ENCODE measurements at places on chromosomes 12 and 14. TPM values are rescaled to one million over a fixed set of nuclear protein-coding genes. Genes with fewer than 3 reads are reported as not detected.

The HHIPL1 gene
- 1.2 TPM for total RNA-seq

The MDGA2 gene
- 1.0 TPM for total RNA-seq

The KRT71 gene
- not detected for total RNA-seq

The GDF3 gene
- total RNA-seq: not detected

DNA sequence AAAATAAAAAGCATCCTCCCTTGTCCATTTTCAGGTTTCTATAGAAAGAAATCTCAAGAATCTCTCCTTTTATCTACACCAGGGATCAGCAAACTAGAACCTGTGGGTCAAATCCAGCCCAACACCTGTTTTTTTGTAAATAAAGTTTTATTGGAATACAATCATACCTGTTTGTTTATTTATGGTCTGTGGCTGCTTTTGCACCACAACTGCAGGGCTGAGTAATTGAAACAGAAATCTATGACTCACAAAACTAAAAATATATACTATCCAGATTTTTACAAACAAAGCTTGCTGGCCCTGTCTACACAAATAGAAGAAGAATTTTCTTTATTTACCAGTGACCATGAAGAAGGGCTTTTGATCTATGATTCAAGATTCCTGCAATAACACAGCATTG is 95.1 kb upstream of the COCH start:
- no peaks in the 10 kb centered on the region for H3K4me1 ChIP-seq
- H3K4me3 ChIP-seq: no peak overlapping the region
- no peaks in the 10 kb centered on the region for H3K36me3 ChIP-seq
- H3K27ac ChIP-seq: no peak overlapping the region

- DNase-seq: peak; percentile 71
- H3K4me1 ChIP-seq: peaks cover 7% of the 10 kb centered on the region
- H3K27me3 ChIP-seq: no peaks in the 10 kb centered on the region
- H3K4me3 ChIP-seq: no peak overlapping the region
Observed at GRCh38 chr14:35406506-35407305, 2.2 kb upstream of the NFKBIA start.

DNA sequence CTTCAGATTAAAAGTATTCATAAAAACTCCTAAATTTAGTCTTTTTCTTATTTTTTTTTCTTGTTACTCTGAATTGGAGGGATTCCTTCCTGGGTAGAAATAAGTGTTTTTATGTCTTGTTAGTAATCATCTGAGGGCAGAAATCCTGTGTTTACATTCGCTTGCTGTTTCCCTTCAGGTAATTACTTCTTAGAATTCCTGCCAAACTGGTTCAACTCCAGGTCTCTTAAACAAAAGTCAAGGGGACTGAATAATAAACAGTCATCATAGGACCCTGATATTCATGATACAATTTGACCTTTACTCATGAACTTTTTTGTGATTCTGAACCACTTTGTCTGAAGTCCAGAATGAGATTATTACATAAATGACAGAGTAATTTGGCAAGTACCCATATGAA is 843.9 kb downstream of the FLRT2 start:
- H3K36me3 ChIP-seq: no peaks in the 10 kb centered on the region
- no peak overlapping the region for H3K4me3 ChIP-seq
- no peaks in the 10 kb centered on the region for H3K4me1 ChIP-seq
- no peak overlapping the region for H3K27ac ChIP-seq
- H3K27me3 ChIP-seq: no peaks in the 10 kb centered on the region

DNA sequence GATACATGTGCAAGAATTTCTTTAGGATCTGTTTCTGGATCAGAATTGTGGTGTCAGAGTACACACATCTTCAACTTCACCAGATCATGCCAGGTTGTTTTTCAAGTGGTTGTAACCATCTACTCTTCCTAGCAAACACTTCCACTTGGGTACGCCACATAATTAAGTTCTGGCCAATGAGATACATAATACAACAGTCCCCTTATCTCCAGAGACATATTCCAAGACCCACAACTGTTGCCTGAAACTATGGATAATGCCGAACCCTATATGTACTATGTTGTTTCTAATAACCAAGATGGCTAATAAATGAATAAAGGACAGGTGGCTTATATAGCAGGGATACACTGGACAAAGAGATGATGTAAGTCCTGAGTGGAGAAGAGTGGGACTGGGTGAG is 2.5 kb upstream of the CHPT1 start:
- peaks cover 42% of the 10 kb centered on the region for H3K27me3 ChIP-seq
- H3K36me3 ChIP-seq: no peaks in the 10 kb centered on the region
- H3K4me3 ChIP-seq: no peak overlapping the region

- peaks cover 18% of the 10 kb centered on the region for H3K4me1 ChIP-seq
- no peaks in the 10 kb centered on the region for H3K27me3 ChIP-seq
- H3K36me3 ChIP-seq: no peaks in the 10 kb centered on the region
Observed at GRCh38 chr14:23119363-23120327, 590 bp upstream of the CEBPE start.

DNA sequence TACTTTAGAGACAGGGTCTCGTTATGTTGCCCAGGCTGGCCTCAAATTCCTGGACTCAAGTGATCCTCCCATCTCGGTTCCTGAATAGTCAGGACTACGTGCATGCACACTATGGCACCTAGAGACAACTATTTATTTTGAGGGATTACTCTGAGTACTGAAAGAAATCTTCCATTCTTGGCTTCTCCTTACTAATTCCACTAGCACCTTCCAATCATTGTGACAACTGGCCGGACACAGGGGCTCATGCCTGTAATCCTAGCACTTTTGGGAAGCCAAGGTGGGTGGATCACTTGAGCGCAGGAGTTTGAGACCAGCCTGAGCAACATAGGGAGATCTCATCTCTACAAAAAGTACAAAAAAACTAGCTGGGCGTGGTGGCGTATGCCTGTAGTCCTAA is 42.1 kb upstream of the MTERF2 start:
- peaks cover 3% of the 10 kb centered on the region for H3K4me1 ChIP-seq
- H3K4me3 ChIP-seq: no peak overlapping the region
- H3K27me3 ChIP-seq: no peaks in the 10 kb centered on the region
- H3K36me3 ChIP-seq: no peaks in the 10 kb centered on the region
- DNase-seq: no peak

- H3K36me3 ChIP-seq: no peaks in the 10 kb centered on the region
- H3K4me3 ChIP-seq: no peak overlapping the region
- peaks cover 99% of the 10 kb centered on the region for H3K27me3 ChIP-seq
- H3K4me1 ChIP-seq: no peaks in the 10 kb centered on the region
- no peak for DNase-seq
Observed at GRCh38 chr12:132178316-132178715, 34.1 kb downstream of the NOC4L start.

GRCh38 chr12:29176941-29177340 is 27.9 kb downstream of the FAR2 start:
- no peak overlapping the region for H3K4me3 ChIP-seq
- H3K36me3 ChIP-seq: no peaks in the 10 kb centered on the region
- H3K27me3 ChIP-seq: no peaks in the 10 kb centered on the region
- no peaks in the 10 kb centered on the region for H3K4me1 ChIP-seq
- H3K27ac ChIP-seq: no peak overlapping the region
- DNase-seq: no peak

DNA sequence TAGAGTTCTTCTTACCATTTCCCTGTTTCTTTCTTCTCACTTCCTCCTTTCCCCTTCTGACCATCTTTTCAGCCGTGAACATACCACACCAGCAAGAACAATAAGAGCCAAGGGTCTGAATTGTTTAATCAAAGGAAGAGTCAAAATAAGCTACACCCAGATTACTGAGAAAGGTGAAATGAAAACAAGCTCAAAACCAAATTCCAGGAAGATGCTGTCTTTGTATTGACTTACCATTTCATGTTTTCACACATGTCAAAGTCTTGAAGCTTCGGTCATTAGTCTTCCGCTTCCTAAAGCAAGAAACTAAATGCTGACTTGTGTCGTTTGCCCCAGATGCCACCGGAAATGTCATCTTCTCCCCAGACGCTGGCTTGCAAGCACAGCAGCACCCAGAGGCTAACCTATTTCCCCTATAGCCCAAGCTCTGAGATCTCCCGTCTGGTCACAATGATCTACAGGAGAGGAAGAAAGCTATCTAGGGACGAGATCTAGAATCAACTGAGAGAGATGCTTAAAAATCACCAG is 136.5 kb upstream of the AMIGO2 start:
- no peak for DNase-seq
- H3K4me3 ChIP-seq: no peak overlapping the region
- no peaks in the 10 kb centered on the region for H3K36me3 ChIP-seq
- H3K27ac ChIP-seq: no peak overlapping the region
- H3K27me3 ChIP-seq: no peaks in the 10 kb centered on the region

DNA sequence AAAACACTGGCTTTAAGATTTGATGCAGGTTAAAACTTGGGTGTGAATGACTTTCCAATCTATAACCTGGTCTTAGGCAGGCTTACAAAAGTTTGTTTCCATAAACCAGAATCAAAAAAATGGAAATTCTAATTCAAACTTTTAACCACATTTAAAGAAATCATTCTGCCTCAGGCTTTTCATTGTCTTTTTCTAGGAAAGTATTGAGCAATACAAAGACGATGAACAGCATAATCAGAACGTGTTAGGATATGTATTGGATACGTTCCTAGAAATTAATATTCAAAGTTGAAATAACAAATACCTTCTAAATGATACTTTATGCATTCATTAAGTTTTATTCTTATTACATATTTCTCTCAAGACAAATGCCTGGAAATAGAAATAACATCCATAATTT is 172.9 kb downstream of the CEP128 start:
- no peak overlapping the region for H3K27ac ChIP-seq
- H3K4me3 ChIP-seq: no peak overlapping the region
- H3K27me3 ChIP-seq: no peaks in the 10 kb centered on the region
- H3K36me3 ChIP-seq: no peaks in the 10 kb centered on the region
- no peaks in the 10 kb centered on the region for H3K4me1 ChIP-seq

DNA sequence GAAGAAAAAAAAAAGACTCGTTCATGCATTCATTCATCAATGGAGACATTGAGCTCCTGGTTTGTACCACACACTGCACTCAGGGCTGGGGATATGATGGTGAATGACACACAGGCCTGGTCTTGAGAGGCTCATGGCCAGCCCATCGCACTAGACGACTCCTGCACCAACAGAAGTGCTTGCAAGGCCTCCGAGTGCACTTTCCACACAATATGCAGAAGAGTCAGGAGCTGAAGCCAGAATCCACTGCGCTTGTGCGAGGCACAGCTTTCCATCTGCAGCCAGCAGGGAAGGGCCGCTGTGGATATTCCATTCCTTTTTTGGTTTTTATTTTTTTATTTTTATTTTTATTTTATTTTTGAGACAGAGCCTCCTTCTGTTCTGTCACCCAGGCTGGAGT is 192.4 kb downstream of the DICER1 start:
- no peak for DNase-seq
- no peak overlapping the region for H3K27ac ChIP-seq
- no peaks in the 10 kb centered on the region for H3K4me1 ChIP-seq
- H3K27me3 ChIP-seq: no peaks in the 10 kb centered on the region

- no peak overlapping the region for H3K27ac ChIP-seq
- no peak for DNase-seq
- H3K4me3 ChIP-seq: no peak overlapping the region
- no peaks in the 10 kb centered on the region for H3K36me3 ChIP-seq
- H3K4me1 ChIP-seq: peaks cover 10% of the 10 kb centered on the region
Observed at GRCh38 chr14:90378249-90378648, 18.6 kb upstream of the CALM1 start.

DNA sequence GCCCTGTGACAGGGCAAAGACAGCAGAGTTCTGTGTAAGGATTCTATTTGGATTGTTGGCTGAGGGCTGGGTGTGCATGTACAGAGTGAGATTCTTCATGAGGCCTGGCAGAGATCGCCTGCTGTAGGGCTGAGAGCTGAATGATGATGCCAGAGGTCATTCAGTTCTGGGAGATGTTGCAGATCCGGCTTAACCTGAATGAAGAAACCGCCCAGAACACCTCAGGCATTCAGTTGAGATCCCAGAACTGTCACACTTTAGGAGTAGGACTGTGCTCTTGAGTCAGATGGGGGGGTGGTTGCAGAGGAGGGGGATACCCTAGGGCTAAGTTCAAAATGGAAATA is 5.8 kb upstream of the EVL start:
- H3K27me3 ChIP-seq: no peaks in the 10 kb centered on the region
- H3K27ac ChIP-seq: no peak overlapping the region
- no peak overlapping the region for H3K4me3 ChIP-seq

DNA sequence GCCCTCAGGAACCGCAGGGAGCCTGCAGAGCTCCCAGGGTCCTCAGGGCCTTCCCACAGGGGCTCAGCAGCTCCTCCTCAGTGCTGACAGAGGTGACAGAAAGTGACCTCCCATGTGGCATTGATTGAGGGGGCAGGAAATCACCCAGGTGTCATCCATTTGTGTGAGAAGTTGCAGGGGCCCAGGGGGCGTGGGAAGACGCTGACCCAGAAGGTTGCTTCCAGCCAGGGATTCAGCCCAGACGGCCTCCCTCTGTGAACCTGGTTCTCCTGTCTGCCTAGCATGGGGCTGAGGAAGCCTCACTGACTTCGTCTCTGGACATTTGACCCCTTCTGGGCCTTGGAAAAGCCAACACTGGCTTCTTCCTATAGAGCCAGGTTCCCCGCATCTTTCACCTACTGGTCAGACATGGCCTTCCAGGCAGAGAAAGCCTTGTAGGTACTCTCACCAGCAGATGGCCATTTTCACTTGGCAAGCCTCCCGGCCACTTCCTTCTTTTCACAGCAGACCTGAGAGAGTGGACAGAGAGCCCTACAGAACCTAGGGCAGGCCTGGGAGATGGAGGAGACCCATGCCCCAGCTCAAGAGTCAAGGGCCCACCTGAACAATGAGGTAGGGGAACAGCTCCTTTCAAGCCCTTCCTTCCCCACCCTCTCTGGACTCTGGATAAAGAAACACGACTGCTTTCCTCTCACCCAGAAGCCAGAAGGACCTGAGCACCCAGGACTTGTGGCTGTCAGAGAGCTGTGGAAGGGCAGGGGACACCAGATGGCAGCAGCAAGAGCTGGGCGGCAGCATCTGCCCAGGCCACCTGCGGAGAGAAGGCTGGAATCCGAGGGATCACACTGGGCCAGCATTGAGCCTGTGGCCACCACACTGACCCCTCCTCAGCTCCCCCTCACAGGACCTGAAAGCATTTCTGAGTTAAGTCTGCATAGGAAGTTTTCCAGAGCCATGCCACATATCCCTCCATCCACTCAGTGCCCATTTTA is 377.8 kb downstream of the DPF3 start:
- no peaks in the 10 kb centered on the region for H3K27me3 ChIP-seq
- no peak for DNase-seq
- no peaks in the 10 kb centered on the region for H3K36me3 ChIP-seq

DNA sequence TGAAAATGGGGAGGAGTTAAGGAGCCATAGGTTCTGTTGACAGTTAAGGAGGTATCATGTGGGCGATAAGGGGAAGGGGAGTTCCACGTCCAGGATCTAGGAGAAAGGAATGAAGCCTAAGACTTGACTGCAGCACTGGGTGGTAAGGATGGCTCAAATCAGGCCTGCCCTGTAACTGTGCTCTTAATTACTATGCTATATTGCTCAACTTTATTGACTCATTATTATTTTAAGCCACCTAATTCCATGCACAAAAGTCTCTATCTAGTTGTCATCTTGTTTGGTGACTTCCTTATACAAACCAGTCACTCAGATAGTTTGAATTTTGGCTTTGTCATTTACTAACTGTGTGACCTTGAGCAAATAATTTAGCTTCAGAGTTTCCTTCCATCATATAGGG is 242.1 kb upstream of the ARHGAP5 start:
- no peaks in the 10 kb centered on the region for H3K36me3 ChIP-seq
- no peaks in the 10 kb centered on the region for H3K4me1 ChIP-seq
- H3K4me3 ChIP-seq: no peak overlapping the region
- H3K27me3 ChIP-seq: no peaks in the 10 kb centered on the region
- no peak for DNase-seq

- H3K4me1 ChIP-seq: peaks cover 16% of the 10 kb centered on the region
- H3K36me3 ChIP-seq: no peaks in the 10 kb centered on the region
- H3K27ac ChIP-seq: no peak overlapping the region
Observed at GRCh38 chr12:93139028-93139665, 210.1 kb upstream of the EEA1 start.

GRCh38 chr12:108853426-108853825 is 4.0 kb downstream of the SSH1 start:
- no peak overlapping the region for H3K27ac ChIP-seq
- DNase-seq: no peak
- peaks cover 15% of the 10 kb centered on the region for H3K4me1 ChIP-seq
- no peak overlapping the region for H3K4me3 ChIP-seq

All from neural progenitor cell (in vitro differentiated cells).